Erythroblast (primary cell): ENCODE measurements at places on chromosomes 3 and 15.
A peak's percentile ranks its signal among the peaks of the same experiment; 100 is the strongest.

- no peak for DNase-seq
Measured at GRCh38 chr15:67018026-67018425, 47.4 kb upstream of the SMAD3 start.

GRCh38 chr3:12729051-12729651 is 29.9 kb downstream of the TMEM40 start:
- no peak for DNase-seq

- no peak for DNase-seq
Measured at GRCh38 chr3:156554515-156554841, 439 bp downstream of the SSR3 start.

GRCh38 chr15:70647396-70647795 is 116.0 kb downstream of the UACA start:
- no peak for DNase-seq

DNA sequence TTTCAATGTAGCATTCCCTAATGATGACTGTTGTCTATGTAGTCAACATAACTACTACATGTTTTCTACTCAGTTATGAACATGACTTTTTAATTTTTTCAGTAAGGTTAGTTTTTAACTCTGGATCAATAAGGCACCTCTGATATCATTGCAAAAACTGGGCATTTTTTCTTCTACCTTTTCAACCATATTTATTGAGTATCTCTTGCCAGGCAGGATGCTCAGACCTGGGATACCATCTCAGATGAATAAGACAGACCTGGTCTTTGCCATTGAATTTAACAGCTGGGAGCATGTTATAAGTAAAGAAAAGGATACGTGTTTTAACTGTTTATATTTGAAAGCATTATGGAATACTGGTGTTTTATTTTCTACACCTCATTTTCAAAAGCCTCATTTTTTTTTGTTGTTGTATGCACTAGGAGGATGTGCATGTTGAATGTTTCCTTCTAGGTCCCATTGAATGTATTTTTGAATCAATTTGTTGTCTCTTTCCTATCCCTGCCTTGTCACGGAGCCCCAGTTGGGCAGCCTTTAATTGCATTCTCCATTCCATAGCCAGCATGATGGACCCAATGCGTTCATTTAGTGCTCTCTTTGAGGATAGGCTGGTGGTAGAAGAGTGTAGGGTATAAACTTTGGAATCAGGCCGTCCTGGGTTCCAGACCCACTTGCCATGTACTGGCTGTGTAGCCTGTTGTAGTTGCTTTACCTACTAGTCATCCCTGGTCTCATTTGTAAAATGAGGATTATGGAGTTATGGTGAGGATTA is 3.7 kb downstream of the TGFBR2 start:
- DNase-seq, result no peak

GRCh38 chr3:190121383-190121782 is 686 bp upstream of the P3H2 start:
- no peak for DNase-seq

DNA sequence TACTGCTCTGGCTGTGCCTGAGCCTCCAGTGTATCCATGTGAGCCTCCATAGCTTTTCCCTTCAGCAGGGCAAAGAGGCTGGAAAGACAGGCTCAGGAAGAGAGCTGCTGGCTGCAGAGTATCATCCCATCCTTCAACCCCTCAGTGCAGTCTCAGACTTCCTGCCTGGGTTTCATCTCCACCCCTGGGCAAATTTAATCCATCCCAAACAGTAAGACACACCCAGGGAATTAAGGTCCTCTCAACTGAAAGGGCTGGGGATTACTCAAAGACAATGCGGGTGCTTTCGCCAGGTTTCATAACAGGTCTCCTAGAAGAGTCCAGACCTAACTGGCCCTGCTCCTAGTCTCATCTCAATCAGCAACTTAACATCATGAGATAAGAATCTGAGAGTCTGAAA is 15.5 kb downstream of the SLCO2A1 start:
- no peak for DNase-seq

GRCh38 chr3:114221165-114221880 is 16.1 kb downstream of the ZNF80 start:
- no peak for DNase-seq

DNA sequence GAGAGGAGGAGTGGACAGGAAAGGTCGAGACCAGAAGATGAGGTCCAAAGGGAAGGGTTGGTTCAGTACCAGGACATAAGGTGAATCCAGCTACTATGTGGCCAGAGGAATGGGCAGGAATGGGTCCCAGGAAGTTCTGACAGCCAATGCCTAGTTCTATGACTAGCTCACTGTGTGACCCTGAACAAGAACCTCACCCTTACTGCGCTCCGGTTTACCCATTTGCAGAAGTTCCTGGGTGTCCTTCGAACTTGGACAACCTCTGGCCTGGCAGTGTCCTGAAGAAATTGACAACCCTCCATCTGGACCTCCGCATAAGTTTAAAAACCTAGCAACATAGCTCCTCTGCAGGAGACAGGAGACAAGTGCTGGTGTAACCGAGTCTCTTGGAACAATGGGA is 12.2 kb upstream of the PSTPIP1 start:
- DNase-seq, result no peak

DNA sequence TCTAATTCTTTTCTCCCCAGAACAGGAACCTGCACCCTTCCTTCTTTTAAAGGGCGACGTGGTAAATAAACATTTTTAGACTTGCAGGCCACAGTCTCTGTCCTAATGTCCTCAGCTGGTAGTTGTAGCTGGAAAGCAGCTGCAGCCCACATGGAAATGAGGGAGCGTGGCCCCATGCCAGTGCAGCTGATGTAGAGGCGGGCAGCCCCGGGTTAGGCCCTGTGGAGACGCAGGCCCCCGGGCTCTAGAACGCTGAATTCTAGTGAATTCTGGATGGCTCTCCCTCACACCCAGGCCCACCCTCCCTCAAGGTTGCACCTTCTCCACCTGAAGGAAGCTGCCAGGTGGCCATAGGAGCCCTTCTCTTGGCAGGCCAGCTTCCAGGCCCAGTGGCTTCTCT is 52.3 kb downstream of the PGPEP1L start:
- no peak for DNase-seq

GRCh38 chr3:104642827-104643226 is 723.9 kb upstream of the ALCAM start:
- no peak for DNase-seq

DNA sequence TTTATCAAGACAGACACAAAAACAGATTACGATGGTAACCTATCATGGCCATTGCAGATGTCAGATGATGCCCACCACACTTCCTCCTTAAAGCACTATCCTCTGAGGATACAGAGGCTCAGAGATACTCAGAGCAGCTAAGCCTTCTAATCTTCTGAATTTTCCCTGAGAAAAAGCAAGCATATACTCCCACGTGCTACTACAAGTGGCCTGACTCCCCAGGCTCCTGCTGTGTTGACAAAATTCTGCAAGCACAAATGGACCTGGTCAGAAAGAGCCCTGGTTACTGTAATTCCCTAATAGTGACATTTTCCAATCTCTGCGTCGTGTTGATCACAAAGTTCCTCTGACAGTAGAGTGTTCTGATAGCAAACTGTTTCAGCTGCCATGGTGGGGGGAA is 207.1 kb downstream of the KCNMB2 start:
- no peak for DNase-seq

DNA sequence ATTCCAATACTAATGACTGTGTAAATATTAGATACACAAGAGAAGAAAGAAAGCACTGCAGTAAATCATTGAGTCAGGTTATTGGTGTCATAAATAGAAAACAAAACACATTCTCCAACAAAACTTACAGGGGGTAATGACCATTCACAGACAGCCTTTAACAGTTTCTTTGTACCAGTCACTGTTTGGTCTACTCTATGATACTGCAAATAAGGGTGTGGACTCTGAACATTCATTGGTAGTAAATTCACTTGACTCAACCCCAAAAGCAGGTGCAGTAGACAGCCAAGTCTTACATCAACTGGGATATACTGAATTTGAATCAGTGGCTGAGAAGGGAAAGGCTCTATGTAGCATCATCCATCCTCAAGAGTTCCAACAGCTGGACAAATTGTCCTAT is 463.5 kb downstream of the FOXP1 start:
- no peak for DNase-seq

- peak; percentile 92 for DNase-seq
Measured at GRCh38 chr15:43440721-43441281, 52.2 kb downstream of the TP53BP1 start.

DNA sequence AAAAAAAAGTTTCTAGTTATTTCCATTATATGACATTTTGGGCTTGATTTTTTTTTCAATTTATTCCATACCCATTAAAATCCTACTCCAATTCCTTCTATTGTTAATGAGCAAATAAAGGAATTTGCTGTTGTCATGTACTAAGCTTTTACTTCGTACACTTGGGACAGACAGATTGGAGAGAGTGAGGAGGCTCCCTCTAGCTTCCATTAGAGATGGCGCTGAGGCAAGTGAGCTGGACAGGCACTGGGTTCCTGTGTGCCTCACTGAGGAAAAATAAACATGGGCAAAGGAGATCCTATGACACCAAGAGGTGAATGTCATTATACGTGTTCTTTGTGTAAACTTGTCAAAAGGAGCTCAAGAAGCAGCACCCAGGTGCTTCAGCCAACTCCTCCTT is 441.1 kb upstream of the MDFIC2 start:
- no peak for DNase-seq

DNA sequence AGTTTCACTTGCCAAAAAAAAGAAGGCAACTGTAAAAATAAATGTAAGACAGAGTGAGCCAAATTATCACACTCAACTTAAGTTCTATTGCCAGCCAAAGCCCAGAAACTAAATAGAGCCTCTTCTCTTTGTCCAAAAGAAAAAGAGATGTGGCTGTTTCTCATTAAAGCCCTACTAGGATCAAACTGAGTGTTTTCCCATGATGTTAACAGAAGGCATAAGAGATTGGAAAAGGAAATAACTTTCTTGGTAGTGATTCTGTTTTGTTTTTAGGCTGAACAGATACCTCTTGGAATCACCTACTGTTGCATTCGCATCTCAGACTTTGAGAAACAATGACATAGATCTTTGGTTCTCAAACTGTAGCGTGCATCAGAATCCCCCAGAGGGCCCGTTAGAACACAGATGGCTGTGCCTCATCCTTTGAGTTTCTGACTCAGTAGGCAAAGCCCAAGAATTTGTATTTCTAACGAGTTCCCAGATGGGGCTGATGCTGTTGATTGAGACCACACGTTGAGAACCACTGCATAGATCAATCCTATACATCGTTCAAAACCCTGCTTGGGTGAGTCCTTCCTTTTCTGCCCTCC is 42.5 kb upstream of the SRGAP3 start:
- no peak for DNase-seq

GRCh38 chr15:31435261-31435911 is 108.8 kb downstream of the KLF13 start:
- DNase-seq, result peak; percentile 89

DNA sequence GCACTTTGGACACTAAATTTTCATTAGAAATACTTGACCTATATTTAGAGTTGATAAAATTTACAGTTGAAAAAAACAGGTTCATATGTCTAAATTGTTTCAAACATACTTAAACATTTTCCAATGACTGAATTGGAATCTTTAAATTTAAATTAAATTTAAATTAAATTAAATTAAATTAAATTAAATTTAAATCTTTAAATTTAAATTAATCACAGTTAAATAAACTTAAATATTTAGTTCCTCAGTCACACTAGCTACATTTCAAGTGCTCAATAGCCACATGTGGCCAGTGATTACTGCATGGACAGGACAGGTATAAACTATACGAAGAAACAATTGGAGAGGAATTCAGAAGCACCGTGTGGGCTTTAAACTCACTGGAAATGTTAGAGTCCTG is 16.8 kb downstream of the LRRC3B start:
- DNase-seq, result no peak

- no peak for DNase-seq
Measured at GRCh38 chr15:26682598-26683164, 90.2 kb downstream of the GABRB3 start.

DNA sequence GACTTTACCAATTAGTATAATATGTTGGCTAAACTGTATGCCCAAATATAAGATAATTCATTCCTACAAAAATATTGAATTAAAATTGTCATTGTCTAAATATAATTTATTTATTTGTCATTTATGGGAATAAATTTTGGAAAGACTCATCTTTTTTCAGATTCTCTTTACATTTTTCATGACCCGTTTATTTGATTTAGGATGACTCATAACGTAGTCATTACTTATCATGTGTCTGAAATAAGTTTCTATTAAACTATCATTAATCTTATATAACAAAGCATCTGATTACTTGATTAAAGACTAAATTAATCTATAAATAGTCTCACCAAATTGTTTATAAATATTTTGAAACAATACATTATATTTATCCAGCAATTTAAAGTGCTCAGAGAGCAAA is 516.6 kb downstream of the CADM2 start:
- no peak for DNase-seq

- no peak for DNase-seq
Measured at GRCh38 chr3:66481071-66482017, 19.5 kb downstream of the LRIG1 start.

GRCh38 chr3:191320316-191320715 is 8.9 kb upstream of the CCDC50 start:
- DNase-seq, result no peak

DNA sequence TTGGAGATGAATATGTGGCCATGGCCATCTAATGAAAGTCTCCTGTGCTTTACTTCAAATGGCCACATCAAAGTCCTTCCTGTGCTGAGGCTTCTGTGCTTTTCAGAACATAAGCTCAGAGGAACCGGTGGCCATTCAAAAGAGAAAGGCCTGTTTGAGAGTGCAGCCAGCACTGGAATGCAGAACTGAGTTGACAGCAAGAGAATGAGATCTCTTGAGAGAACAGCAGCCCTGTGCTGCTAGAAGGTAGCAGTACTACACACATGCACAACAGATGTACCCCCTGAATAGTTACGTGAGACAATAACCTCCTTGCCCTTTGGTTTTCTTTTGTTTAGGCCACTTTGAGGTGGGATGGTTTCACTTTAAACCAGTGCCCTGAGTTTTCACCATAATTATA is 292.5 kb downstream of the PTPRG start:
- no peak for DNase-seq

DNA sequence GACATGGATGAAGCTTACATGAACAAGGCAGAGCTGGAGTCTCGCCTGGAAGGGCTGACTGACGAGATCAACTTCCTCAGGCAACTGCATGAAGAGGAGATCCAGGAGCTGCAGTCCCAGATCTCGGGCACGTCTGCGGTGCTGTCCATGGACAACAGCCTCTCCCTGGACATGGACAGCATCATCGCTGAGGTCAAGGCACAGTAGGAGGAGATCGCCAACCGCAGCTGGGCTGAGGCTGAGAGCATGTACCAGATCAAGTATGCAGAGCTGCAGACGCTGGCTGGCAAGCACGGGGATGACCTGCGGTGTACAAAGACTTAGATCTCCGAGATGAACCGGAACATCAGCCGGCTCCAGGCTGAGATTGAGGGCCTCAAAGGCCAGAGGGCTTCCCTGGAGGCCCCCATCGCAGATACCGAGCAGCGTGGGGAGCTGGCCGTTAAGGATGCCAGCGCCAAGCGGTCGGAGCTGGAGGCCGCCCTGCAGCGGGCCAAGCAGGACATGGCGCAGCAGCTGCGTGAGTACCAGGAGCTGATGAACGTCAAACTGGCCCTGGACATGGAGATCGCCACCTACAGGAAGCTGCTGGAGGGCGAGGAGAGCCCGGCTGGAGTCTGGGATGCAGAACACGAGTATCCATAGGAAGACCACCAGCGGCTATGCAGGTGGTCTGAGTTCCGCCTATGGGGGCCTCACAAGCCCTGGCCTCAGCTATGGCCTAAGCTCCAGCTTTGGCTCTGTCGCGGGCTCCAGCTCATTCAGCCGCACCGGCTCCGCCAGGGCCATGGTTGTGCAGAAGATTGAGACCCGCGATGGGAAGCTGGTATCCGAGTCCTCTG is 77.6 kb downstream of the CLDN11 start:
- no peak for DNase-seq
